ENCODE measurements at places on chromosomes 7 and 10.

DNA sequence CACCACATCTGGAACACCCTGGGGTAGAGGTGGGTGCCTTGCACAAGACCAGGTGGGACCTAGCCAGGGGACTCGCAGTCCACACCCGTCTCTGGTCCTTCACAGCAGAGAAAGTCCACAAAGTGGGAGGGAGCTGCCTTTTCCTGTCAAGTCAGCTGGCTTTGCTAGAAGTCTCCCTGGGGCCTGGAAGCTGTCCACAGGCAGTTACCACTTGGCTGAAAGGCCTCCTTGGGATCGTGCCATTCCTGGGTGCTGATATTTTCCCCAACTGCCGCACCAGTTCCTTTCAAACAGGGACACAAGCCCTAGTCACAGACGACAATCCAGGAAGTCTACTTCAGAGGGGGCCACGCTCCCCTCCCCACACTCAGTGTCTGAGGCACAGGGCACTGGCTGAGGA is 75.4 kb downstream of the AFAP1L2 start:
- no peak for DNase-seq

GRCh38 chr7:143405173-143406001 is 3.3 kb downstream of the EPHA1 start:
- DNase-seq = no peak

DNA sequence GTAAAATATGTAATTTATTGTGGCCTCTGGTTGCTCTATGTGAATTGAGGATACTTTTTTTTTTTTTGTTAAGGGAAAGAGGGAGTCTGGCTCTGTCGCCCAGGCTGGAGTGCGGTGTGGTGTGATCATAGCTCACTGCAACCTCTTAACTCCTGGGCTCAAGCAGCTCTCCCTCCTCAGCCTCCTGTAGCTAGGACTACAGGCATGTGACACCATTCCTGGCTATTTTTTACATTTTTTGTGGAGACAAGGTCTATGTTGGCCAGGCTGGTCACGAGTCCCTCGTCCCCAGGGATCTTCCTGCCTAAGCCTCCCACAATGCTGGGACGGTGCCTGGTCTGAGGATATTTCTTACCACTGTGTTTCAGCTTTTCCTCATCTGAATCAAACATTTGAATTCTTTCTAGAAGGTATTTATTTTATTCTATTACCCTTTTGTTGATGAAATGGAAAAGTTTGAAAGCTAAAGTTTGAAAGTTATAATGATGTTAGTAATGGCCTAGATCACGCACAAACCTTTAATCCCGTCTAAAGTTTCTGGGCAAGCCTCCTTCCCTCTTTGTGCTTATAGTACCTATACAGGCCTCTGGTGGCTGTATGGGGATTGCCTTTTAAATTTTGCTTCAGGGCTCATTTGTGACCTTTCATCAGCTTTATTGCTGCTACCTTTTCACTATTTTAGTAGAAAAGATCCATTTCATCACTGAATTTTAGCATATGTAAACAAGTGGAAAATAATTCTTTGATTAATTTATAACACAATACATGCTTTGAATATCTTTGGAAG is 2.0 kb downstream of the IFRD1 start:
- no peak for DNase-seq

GRCh38 chr10:115084277-115084850 is 8.8 kb upstream of the ATRNL1 start:
- DNase-seq = no peak

- DNase-seq = no peak
These were observed 311.6 kb upstream of the MKI67 start for GRCh38 chr10:128437786-128438345.

DNA sequence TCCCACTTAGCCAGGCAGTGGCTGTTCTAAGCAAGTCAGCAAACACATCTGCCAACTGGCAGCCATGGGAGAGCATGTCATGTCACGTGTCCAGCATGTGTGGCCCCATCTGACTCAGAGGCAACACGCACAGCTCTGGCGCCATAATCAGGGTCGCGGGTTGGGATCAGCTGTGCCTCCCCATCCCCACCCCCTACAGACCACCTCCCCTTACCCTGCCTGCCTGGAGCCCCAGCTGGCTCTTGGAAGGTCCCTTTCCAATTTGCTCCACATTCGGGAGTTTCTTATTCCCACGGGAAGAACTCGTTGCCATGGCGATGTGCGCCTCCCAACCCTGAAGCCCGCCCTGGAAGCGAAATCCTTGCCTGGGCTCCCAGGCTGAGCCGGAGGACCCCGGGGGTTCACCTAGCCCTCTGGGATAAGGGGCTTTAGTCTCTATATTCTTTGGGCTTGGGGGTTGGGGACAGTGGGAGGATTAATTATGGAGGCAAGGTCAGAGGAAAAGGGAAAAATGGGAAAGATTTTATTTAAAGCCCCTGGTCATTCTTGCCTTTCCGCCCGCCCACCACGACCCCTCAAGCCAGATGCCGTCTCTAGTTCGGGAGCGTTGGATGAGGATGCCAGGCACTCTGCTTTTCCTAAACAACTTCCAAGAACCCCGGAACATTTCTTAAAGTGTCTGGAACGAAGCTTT is 283.7 kb downstream of the ZEB1 start:
- peak; percentile 45 for DNase-seq
